Fibroblast of lung (primary cell): ENCODE measurements at places on chromosomes 3 and 15.
A peak's percentile ranks its signal among the peaks of the same experiment; 100 is the strongest.

GRCh38 chr3:78496501-78496900 is 1271.3 kb downstream of the ROBO1 start:
- no peak for DNase-seq

DNA sequence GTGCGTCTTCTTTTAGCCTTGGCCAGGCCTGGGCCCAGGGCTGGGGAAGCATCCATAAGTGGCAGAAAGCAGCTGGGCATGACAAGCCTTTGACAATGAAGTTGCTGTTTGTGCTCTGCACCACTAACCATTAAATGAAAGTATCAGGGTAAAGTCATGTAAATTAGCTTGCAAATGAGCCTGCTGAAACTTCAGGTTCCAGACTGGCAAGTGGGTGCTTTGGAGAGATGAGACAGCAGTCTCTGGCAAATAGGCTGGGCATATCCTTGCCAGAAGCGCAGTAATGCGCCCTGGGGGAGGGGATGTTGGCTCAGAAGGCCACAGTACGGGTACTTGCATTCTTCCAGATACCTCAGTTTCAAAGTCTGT is 40.7 kb downstream of the RAB6B start:
- DNase-seq: no peak

- DNase-seq: no peak
Measured at GRCh38 chr3:11914041-11914440, 67.4 kb upstream of the TAMM41 start.

GRCh38 chr15:33068007-33068481 is 126.5 kb downstream of the FMN1 start:
- peak; percentile 39 for DNase-seq

DNA sequence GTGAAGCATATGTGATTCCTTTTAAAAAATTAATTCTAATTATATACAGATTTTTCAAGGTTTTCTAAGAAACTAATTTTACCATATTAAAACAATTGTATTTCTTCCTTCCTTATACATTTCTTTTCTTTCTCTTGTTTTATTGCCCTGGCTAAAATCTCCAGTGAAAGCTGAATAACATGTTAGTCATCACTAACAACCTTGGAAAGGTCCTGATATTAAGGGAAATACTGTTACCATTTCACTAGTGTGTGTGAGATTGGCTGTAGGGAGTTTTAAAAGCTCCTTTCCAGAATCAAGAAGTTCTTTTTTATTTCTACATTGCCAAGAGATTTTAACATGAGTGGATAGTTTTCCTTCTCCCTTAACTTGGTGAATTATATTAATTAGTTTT is 229.7 kb upstream of the EIF1B start:
- peak; percentile 39 for DNase-seq

- peak; percentile 54 for DNase-seq
Measured at GRCh38 chr3:63791974-63792373, 27.1 kb upstream of the C3orf49 start.

GRCh38 chr3:3134750-3135448 is 8.2 kb downstream of the TRNT1 start:
- DNase-seq: no peak

DNA sequence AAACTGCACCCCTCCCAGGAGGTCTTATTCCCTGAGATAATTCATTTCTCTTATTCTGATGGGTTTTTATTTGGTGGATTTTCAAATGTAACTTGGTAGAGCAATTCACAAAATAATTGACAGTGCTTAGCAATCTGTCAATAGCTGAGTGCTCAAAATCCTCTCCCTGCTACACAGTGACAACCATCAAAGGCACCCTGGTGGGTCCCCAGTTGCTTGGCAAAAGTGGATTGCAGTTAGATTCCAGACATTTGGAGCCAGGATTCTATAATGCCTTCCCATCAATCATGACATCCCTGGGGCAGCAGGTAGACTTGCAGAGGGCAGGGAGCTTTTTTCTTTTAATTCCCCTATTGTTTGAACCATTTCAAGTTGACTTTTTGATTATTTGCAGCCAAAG is 59.0 kb downstream of the FHIT start:
- DNase-seq: no peak
